ENCODE measurements at places on chromosomes 11 and 22.

GRCh38 chr11:93051186-93051585 is 81.7 kb downstream of the MTNR1B start:
- no peak for DNase-seq

- DNase-seq = no peak
Observed at GRCh38 chr11:74723511-74723910, 7.7 kb downstream of the CHRDL2 start.

- DNase-seq = no peak
Observed at GRCh38 chr11:64146036-64146955, 19.6 kb downstream of the MACROD1 start.

DNA sequence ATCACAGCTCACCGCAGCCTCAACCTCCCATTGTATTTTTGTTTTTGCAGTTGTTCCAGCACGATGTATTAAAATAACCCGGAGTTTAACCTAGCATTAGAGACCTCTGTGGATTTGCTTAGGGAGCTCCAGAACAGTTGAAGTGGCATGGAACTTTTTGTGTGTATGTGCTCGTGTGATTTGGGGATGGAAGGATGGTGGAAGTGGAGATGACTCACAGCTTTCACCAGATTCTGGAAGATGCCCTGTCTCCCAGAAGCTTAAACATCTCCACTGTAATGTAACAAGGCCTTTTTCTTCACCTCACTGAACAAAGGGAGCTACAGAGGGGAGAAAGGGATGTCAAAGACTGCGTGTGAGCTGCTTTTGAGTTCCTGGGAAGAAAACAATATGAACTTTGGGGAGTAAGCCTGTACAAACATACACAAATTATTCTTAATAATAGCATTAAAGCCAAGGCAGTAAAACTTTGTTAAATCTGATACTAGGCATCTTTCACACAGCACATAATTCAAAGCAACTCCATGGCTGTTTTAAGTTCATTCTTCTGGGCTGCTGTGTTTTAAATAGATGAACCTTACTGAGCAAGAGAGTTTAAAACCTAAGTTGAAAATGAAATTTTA is 226.4 kb downstream of the ADAMTS15 start:
- DNase-seq = no peak

DNA sequence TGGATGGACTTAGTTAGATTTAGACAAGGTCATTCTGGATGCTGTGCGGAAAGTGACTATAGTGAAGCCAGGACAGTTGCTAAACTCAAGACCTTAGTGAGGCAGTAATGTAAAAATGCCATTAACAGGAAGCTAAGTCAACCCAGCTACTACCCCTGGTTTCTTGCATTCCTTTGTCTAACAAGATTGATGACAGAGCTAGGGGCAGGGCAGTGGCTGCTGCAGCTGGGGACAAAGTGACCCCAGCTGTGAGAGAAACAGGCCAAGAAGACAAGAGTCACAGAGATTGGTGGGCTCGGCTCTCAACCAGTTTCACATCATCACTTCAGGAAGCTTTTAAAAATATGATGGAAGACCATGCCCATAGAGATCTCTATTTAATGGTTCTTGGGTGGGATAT is 110.4 kb upstream of the POU2AF2 start:
- no peak for DNase-seq

GRCh38 chr11:79081471-79082031 is 359.3 kb downstream of the TENM4 start:
- no peak for DNase-seq

DNA sequence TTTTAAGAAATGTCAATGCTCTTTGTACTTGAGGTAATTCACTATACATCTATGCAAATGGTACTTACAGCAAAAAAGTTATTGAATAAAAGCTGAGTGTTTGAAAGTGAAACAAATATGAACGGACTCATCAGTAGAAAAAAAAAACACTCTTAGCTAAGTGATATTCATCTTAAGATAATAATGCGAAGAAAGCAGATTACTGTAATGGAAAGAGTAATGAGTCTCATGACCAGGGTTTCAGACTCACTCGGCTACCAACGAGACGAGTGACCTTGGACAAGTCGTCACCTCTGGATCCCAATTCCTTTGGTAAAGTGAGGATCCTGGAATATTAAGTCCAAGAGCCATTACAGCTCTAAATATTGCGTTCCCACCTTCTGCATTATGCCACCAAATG is 57.0 kb downstream of the PACSIN2 start:
- no peak for DNase-seq

- no peak for DNase-seq
Observed at GRCh38 chr22:33129621-33130020, 71.4 kb upstream of the SYN3 start.

GRCh38 chr22:23113067-23113846 is 28.5 kb downstream of the RSPH14 start:
- no peak for DNase-seq

DNA sequence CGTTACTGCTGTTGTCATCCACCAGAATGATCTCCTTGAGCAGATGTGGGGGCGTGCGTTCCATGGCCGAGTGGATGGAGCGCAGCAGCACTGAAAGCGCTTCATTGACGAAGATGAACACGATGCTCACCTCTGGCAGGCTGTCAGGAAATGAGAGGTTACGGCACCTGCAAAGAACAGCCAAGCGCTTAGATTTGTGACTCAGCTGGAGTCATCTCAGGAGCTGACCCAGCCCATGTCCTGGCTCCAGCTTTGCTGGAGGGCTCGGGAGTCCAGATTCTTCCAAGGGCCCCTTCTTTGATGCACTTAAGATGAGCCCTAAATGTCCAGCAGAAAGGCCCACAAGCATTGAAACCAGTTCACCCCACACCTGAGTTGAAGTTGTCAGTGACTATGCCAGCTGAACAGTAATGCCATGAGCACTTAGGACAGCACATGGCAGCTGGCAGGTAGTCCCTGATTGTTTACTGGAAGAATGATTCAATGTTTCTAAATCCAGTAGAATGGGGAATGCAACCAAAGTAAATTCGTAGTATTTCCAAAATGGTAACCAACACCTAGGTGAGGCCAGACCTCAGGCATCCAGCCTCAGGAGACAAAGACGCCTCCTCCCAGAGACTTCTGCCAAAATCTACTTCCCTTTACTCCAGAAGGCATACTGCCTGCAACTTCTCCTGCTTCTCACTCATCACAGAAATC is 79.7 kb upstream of the CSNK2A3 start:
- no peak for DNase-seq

DNA sequence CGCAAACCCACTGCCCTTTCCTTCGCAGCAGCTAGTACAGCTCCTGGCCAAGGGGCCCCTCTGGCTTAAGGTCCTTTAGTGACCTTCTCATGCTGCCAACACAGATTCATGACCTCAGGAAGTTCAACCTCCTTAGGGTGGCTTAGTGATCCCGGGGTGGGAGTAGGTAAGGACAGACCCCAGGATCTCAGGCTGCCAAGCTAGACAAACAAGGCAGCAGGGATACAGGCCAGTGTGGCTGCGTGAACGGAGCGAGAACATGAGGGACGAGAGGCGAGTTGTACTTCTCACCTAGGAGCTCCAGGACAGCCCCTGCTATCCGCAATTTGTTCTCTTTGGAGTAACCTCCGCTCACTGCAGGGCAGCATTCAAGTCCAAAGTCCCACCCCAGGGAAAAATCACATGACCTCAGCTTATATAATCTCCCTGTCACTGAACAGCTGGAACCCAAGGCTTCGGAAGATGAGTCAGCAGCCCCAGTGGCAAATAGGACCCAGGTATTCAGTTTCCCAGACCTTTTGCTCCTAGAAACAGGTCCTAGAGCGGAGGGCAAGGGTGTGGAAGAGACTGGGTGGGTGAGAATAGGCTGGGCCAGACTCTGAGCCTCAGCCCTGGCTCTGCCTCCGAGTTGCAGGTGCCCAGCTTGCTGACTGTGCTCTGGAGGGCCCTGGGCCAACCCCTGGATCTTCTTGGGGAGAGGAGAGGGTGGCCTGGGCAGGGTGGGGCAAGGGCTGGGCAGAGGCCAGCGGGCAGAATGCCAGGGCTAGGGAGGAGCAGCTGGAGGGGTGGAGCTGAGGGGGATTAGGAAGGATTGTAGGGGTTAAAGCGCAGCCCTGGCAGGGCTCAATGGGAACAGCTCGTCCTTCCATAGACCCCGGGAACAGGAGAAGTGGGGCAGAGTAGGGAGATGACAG is 13.1 kb downstream of the USP2 start:
- no peak for DNase-seq

DNA sequence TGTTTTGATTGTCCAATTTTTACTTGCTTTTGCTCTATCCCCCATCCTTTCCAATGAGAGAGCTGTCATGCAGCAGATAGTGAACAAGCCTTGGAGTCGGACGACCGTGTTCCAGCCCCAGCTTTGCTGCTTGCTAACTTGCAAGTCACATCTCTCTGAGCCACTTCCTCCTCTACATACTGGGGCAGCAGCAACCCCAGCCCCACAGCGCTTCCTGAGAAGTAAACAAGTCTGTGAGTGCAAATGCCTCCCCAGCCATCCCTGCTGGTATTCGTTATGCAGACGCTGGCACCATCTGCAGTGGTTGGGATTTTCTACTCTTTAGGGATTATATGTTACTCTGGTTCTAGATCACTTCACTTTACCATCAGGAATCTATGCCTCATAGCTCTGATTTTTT is 35.0 kb downstream of the TPBGL start:
- DNase-seq = no peak

DNA sequence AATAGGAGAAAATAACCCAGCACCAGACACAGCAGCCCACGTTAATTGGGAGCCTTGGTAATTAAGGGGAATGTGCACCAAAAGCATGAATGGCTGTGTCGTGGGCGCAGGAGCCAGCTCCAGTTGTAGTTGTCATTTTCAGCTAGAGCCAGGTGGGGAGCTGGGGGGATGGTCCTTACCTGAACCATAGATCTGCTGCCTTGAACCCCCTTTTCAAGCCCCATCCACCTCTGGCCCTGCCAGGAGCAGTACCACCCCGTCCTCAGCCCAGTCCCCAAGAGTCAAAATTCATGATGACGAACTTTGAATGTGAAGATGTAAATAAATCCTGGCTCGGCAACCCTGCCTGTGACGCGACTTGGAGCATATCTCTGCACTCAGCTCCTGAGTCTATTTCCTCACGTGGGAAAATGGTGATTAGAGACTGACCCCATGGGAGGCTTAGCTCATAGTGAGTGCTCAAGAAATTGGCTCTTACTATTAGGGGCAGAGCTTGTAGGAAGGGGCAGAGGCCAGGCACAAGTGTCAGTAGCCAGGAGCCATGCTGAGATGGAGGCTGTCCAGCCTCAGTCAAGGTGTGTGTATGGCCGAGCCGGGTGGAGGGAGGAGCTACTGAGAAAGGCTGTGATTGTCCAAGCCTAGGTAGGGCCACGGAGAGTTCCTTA is 794 bp upstream of the FXYD6 start:
- no peak for DNase-seq

GRCh38 chr11:44759743-44760476 is 33.1 kb downstream of the TSPAN18 start:
- no peak for DNase-seq

DNA sequence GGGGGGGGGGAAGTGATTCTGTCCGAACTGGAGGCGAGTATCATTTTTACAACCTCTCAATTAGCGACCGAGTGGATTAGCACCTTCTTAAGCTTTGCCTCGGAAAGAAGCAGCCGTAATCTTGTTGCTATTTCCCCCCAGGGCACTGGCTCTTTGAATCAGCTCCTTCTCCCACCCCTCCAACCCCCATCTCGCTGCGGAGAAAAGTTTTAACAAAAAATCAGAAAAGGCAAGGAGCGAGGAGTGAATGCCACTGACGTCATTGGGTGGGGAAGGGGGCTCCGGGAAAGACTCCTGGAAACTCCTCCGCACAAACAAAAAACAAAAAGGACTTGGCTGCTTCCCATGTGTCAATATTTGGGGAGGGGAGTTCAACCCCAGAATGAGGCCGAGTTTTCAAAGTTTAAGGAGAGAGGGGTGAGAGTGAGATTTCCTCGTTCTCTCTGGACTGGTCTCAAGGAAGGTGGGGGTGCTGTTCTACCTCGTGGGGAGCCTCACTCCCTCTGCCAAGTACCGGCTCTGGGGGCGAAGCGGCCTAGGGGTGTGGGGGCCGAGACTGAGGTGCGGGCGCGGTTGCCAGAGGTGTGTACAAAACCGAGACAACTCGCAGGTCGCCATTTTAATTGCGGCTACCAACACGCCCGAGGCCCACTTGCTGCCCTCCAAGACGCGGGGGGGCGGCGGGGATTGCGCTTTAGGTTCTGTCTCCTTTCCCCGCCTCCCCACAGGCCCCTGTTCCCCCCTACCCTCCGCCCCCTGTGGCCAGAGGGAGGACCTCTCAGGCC is 2.5 kb upstream of the PAX6 start:
- no peak for DNase-seq

DNA sequence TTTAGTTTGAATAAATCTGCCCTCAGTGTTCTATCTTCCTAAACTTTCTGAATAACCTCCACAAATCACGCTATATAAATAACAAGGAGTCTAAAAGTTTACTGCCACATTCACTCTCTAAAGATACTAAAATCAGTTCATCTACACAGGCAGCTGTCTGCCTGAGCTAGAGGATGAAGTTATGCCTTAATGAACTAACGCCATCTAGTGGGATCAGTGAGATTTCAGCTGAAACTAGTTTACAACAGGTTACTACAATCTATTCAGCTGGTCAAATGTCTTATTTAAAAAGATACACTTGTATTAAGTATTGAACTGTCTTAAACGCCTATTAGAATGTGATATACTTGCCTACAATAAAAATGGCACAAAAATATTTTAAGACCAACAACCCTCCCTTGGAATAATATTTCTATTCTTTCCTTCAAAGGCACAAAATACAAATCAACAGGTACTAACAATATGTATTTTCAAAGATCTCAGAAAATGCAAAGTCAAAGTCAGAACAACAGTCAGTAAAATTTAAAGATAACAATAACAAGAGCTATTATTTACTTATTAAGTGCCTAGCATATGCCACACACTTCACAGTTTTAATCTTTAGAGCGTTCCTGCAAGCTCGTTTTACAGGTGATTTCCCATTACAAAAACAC is 84.1 kb downstream of the LARGE2 start:
- DNase-seq = peak; percentile 75

DNA sequence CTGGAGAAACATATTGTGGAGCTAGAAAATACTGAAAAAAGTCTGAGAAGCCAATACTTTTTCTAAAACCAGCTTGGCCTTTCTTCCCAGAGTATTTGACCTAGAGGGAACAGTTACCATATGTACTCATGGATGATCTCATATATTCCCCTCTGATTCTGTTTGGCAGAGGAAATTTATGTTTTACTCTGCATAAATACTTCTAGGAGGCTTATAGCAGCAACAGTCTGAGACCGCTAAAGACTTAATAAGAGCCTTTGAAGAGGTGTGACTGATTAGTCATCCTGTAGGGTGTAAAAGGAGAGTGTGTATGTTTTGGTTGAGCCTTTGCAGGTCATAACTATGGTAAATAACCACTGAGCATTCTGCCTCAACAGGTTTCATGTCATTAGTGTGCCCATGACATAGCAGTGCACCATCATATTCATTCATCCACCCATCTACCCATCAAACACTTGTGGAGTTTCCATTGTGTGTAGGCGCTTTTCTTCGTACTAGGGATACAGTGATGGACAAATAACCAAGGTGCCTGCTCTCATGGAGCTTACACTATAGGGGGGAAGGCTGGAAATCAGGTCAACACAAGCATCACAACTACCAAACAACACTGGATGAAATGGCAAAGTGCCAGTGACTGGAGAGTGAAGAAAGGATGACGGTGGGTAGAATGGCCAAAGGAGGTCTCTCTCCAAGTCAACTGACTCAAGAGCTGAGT is 44.5 kb downstream of the TRAF6 start:
- DNase-seq = no peak

- no peak for DNase-seq
Observed at GRCh38 chr22:19287076-19287707, 4.3 kb downstream of the CLTCL1 start.

GRCh38 chr11:127225619-127226018 is 225.0 kb upstream of the KIRREL3 start:
- DNase-seq = no peak

- DNase-seq = no peak
Observed at GRCh38 chr22:49838771-49839717, 11.4 kb upstream of the BRD1 start.

- DNase-seq = no peak
Observed at GRCh38 chr22:48794906-48795305, 1032.8 kb downstream of the BRD1 start.

Data from left lung (tissue), 14 donors.